Activated naive CD4-positive, alpha-beta T cell treated with anti-CD3 and anti-CD28 coated beads, Interleukin-2, amount 50 U/mL, for 72 hours (primary cell): ENCODE measurements at places on chromosomes 5 and 9.

DNA sequence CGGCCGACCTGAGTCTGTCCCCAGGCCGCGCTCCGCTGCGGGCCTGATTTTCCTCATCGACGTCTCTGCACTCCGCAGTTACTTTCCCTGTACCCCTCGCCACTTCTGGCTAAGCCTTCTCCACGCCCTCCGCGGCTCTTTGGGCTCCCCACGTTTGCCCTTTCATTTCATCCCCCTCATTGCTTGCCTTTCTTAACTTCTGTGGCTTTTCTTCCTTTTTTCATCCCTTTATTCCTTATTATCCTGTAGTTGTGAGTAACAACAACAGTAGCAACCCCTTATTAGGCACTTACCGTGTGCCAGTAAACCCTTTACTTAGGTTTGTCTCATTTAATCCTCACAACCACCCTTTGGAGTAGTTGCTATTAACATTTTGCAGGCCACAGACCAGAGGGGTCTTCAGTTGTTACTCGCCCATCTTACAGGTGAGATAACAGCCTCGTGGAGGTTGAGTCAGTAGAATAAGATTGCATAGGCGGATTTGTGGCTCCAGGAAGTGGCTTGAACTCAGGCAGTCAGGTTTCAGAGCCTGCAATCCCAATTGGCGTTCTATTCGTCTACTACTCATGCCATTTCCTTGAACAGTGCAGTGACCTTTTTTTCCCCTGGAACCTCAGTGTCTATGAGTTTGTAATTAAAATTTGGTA lies 724 bp downstream of the TCERG1 start:
- peak; percentile 34 for DNase-seq

DNA sequence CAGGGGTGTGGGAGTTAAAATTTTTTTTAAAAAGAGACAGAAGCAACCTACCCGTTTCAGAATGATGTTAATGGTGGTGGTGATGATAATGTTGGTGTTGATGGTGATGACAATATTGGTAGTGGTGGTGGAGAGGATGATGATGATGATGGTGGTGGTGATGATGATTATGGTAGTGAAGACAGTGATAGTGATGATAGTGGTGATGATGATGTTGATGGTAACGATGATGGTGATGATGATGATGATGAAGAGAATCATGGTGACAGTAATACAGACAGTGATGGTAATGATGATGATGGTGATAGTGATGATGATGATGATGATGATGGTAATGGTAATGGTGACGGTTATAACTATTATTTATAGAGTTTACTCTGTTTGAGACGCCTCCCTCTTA lies 117.6 kb downstream of the ICE1 start:
- DNase-seq: no peak

DNA sequence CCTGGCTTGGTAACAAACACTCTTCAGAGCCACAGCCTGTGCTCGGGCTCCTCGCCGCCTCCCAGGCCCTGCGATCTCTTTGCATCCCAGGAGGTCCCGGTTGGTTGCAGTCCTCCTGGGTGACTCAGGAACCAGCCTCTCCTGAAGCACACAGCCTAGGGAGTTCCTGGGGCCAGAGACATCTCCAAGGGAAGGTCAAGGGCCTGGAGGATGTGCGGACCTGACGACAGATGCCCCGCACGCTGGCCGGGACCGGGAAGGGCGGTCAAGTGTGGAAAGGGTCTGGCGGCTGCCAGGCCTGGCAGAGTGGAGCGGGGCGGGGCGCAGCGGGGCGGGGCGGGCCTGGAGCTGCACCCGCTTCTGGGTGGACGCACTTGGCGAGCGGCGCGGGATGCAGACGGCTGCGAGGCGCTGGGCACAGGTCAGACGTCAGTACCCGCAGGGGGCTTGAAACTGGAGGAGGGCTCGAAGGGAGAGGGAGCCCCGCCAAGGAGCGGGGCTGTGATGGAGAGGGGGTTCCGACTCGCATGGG lies 45.0 kb upstream of the PRSS3 start:
- no peak for DNase-seq

DNA sequence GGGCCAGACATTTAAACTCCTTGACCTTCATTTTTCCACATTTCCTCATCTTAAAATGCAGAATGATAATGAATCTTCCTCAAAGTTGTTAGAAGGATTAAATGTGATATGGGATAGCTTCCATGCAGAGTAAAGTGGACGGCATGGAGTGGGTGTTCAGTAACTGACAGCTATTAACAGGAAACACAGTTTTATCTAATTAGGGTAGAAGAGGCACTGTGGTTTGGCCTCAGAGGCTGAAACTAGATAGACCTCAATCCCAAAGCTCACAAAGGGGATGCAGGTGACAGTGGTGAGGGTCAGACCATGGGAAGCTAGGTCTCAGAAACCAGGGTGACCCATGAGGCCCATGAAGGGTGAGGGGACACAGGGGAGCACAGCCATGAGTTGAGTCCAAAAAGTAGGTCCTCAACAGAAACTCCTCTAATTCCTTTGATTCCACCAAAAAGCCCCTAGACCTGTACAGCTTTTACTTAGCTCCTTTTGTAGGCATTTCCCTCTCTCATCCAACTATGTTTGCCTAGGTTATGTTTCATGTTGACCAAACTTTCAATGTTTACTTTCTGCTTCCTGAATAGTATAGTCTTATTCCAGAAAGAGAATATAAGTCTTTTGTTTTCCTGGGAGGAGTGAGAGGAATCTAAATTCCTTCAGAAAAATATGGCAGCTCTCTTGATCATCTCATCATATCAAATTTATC lies 27.9 kb upstream of the GLDC start:
- DNase-seq: no peak

DNA sequence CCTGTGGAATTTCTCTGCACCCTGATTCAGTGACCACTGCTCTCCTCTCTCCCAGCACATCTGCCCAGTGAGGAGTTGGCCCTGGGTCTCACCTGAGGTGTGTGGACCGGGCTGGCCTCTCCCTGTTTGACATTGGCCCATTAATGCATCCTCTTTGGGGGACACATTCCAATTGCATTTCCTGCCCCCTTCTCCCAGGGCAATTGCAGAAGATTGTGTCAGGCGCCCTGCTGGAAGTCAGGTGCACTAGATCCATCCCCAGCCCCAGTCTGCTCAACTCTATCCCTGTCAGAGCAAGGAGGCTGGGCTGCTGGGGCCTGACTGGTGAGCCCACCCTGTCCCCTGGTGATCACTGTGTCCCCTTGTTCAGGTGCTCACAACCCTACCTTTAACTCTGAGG lies 84.5 kb downstream of the LMX1B start:
- DNase-seq: no peak

GRCh38 chr5:150589862-150590601 lies 50.4 kb upstream of the SYNPO start:
- DNase-seq: no peak

- DNase-seq: no peak
Observed at GRCh38 chr9:131899296-131900228, 159.7 kb upstream of the RAPGEF1 start.

GRCh38 chr9:25557645-25558300 lies 120.5 kb downstream of the TUSC1 start:
- no peak for DNase-seq

DNA sequence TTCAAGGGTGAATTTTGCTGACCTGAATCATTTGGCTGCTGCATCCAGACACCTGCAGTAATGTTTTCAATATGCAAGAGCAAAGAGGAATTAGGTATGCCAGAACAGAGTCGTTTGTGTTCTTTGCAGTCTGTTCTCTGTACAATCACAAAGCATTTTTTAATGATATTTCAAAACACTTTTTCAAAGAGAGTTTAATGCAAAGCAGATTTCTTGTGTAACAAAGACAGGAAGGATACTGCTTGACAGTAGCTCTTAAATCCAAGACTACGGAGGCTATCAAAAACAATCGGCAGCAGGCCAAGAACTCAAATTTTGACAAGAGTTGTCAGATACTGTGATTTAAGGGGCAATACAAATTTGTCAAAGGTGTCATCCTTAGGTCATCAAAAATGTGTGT lies 341.9 kb downstream of the GADD45G start:
- DNase-seq: no peak

- no peak for DNase-seq
Observed at GRCh38 chr5:43041669-43042175, 1.6 kb upstream of the ANXA2R start.

DNA sequence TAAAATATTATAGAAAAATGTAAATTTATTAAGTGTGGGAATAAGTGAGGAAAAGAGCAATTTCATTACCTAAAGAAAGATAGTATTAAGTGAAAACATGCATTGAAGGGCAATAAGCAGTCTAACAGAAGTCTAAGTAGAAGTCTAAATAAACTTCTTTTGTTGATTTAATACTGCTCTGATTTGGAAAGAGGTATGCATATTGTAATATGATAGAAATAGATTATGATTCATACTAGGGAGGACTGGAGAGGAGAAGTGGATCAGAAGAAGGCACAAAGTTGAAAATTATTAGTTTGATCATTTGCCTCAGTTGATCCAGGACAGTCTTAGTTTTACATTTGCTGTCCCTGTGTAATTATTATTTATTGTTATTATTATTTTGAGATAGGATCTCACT lies 6.6 kb upstream of the ERBIN start:
- no peak for DNase-seq

DNA sequence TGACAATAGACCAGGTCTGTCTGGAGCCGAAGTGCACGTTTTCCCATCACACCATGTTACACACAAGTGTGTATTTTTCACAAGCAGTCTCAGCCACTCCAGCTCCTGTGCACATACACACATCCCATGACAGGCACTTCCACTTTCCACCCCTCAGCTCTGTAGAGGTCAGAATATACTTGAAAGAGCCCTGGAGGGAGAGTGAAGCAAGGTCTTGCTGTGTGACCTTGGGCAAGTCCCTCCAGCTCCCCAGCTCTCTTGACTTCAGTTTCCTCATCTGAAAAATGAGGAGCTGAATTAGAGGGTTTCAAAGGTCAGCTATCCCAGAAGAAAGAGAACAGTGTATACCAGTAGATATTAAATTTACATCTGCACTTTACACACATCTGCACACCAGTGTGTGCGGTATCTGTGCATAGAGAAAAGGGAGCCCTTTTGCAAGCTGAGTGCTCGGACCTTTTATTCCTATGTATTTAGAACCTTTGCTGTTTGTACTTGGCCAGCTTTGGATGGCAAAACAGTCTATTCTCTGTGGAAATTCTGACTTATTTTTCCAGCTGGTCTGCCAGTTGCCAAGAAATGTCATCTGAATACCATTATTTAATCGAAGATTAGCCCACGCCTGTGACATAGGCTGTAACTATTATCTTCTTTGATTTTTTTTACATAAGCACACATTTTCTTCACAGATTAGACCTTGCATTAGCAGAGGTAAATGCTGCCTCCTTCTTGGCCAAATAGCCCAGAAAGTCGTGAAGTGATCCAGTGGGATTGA lies 528.0 kb downstream of the BNC2 start:
- no peak for DNase-seq
